ENCODE measurements at places on chromosomes 2 and 18.

DNA sequence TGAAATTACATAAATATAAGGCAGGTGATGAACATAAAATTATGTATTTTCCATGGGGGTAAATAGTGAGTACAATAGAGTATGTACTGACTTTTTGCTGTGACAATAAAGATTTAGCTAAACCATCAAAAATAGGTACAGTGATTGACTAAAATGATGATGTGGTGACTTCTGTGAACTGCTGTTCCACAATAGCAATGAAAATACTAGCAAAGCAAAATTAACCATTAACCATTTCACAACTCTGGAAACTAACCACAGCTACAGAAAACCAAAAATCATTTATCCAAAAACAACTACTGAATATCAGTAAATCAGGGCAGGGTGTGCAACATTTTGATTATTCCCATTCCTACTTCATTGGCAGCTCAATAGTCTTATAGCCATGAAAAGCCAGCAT is 161.4 kb upstream of the GYPC start:
- DNase-seq: no peak

DNA sequence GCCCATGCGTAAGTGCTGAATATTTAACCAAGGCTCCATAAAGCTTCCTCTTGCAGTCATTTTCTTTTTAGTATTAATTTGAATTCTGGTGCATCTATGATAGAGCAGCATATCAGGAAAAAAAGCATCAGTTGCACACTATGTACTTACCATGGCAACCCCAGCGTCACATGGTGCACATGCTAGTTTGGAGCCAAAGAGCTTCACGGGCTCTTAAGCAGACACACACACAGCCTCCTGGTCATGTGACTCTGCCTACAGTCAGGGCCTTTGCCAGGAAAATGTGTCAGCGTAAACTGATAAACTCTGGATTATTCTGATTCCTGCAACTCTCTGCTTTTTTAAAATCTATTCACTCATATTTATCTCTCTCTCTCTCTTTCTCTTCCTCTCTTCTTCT is 30.2 kb downstream of the NYAP2 start:
- DNase-seq: no peak

GRCh38 chr2:219668316-219668715 is 40.9 kb downstream of the SLC4A3 start:
- DNase-seq: no peak

GRCh38 chr18:69330385-69331005 is 70.2 kb upstream of the DOK6 start:
- DNase-seq: no peak

DNA sequence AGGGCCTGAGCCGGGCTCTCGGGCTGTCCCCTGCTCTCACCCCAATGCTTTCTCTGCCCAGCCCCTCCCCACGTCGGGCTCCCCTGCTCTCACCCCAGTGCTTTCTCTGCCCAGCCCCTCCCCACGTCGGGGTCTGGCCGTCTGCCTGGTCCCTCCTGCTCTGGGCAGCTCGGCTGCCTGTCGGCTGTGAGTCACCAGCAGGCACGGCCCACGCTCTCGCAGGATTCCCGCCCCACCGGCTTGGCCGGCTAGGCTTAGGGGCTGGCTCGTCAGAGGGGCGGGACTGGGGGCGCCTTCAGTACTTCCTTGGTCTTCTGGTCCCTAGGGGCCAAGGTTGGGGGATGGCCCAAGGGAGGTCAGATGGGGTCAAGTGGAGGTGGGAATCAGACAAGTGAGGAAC is 3.3 kb downstream of the BOK start:
- no peak for DNase-seq

GRCh38 chr2:233690444-233690843 is 2.2 kb upstream of the UGT1A6 start:
- no peak for DNase-seq

DNA sequence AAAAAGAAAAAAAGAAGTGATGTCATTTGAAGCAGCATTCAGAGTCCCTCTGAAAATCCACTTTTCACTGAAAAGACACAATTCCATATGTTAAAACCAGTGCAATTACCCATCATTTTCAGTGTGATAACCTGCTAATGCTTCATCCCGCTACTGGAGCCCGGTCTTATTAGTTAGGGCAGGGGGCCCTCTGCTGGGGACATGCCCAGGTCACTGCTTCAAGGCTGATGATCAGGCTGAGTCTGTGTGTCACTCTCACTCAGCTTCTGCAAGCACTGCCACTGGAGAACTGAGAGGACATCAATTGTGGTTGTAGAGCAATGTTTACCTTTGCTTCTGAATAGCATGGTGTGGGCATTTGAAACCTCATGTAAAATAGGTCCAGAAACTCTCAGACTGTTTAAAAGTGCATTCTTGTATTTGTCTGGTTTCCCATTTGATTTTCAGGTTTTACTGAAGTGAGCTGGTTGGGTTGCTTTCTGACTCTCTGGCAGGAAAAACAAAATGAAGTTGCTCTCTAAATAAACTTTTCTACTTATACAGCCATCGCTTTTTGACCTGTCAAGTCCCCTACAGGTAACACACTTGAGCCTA is 49.2 kb upstream of the NXPH2 start:
- DNase-seq: no peak

- no peak for DNase-seq
These were observed 319.8 kb downstream of the RND3 start for GRCh38 chr2:150167711-150168110.

- no peak for DNase-seq
These were observed 66.1 kb downstream of the PTPRM start for GRCh38 chr18:7633171-7633570.

- DNase-seq: peak; percentile 85
These were observed 206.2 kb downstream of the ARL4C start for GRCh38 chr2:234290671-234291070.

DNA sequence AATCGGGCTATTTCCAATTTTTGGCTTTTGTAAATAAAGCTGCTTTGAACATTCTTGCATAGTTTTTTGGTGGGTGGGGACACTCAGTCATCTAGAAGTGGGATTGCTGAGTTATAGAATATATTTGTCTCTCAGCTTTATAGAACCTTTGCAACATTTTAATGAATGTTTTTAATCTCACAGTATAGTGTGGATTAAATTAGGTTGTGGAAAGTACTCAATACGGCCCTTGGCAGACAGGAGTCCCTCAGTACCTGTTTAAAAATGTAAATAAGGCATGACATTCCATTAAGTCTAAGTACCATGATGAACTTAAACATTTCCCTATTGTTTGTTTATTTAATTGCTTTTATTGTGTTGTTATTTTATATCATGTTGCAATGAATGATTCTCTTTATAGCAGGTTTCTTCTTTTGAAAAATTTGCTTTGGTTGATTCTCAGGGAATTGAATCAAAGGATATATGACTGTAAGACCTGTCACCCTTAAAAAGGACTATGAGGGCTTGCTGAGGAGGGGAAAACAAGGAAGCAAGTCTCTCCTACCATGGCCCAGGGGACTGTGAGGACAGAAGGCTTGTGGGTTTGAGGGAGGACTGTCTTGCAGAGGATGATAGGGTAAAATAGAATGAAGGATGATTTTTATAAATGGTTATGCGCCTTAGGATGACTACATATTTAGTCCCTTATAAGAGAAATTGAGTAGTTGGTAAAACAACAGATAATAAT is 165.1 kb downstream of the RPIA start:
- no peak for DNase-seq

DNA sequence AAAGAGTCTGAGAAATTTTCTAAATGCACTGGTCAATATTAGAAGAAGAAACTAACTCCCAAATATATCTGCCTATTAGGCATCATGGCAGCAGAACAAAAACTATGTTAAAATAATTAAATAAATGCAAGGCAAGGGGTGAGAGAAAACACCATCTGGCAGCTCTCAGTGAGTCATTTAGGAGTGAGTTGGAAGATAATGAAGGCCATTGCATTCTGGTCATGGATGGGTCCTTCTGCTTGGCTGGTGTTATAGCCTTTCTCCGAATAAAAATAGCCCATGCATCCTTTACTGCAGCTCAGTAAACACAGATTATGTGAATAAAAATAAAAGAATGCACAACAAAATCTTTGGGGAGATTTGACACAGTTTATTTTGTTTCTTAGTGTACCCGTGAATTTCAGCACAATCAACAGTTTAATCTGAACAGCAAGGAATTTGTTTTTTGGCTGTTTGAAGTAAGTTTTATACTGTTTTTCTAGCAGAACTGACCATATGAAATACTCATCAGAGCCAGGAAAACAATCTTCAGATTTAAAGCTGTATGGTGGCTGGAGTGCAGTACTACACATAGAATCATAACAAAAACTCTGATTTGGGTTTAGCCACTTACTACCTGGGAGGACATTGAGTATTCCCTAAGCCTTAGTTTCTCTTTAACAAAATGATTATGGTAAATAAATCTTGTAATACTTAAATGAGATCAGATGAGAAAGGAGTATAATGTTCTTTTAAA is 225.1 kb upstream of the ITGA4 start:
- DNase-seq: no peak

DNA sequence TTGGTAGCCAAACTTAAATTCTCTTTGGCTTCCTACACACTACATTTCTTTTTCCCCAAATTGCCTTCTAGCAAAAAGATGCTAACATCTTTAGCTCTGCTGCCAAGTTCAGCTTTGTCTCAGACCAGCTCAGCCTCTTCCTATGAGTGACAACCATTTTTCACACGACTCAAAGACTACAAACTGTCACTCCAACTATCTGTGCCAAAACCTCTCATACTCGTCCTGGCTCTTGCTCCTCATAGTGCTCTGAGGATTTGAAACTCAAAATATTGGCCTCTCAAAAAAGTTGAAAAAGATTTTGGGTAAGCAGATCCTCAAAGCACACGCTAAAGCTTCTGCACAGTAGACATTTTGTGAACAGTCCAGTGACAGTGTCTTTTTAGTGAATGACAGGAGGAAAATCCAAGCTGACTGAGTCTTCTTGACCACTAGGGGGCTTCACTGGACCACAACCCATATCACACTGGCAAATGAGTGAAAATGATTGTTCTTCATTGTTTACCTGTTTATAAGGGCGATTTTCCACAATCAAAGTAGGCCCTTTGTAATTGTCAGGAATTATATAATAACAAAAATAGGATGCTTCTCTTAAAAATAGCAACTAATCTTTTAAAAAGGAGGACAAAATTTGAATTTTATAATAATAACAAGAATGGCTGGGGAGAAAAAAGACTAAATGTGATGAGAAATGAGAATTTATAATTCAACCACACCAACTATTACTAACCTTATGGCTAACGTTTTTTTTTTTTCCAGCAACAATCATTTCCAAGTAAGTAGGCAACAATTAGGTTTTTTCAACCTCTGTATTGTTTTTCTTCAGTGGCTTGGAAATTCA is 85.5 kb upstream of the PGAP1 start:
- DNase-seq: no peak

- no peak for DNase-seq
These were observed 2.5 kb downstream of the MARCHF4 start for GRCh38 chr2:216369821-216370220.

GRCh38 chr2:203948733-203949132 is 12.2 kb downstream of the ICOS start:
- no peak for DNase-seq

GRCh38 chr2:35410431-35411061 is 945.0 kb upstream of the CRIM1 start:
- peak; percentile 6 for DNase-seq

GRCh38 chr2:195392446-195393336 is 264.3 kb upstream of the SLC39A10 start:
- DNase-seq: no peak

DNA sequence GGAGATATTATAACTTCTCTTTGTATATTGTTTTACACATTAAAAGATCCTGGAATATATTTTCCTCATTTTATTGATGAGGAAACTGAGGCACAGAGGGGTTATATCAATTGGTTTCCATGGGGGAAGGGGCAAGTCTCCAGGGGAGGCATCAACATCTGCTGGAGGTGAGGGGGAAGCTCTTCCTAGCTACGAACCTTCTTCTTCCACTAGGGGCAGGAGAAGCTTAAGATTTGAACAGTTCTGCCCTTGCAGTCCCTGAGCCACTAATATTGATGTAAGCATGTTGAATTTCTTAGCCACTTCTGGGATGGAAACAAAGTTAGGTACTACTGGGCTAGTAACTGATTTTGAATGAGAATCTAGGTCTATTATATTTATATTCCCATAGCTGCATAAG is 140.1 kb upstream of the AQP4 start:
- no peak for DNase-seq

DNA sequence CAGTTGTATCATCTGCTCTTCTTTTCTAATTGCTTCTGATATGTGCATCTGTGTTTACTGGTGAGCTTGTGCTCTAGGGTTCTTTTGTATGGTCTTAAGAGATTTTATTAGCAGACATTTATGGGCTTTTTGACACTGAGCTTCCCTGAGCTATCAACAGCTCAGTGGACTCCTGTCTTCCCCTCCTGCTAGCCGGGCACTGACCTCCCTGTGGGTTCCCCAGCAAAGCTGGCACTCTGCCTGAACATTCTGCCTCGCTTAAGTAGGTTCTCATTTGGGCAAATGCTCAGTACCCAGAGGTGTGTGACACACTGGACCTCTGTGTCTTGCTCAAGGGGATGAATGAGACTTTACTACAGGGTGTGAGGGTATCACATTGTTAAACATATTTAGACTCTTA is 15.8 kb downstream of the TRAF3IP1 start:
- no peak for DNase-seq

All from effector memory CD4-positive, alpha-beta T cell (primary cell).